ENCODE measurements at places on chromosomes 3 and 15.

GRCh38 chr3:172726380-172726779, 15.5 kb upstream of the NCEH1 start:
- DNase-seq = no peak

GRCh38 chr3:4198491-4198890, 104.7 kb upstream of the SETMAR start:
- DNase-seq = no peak

- DNase-seq = no peak
Measured at GRCh38 chr3:30847592-30847991, 46.9 kb downstream of the GADL1 start.

DNA sequence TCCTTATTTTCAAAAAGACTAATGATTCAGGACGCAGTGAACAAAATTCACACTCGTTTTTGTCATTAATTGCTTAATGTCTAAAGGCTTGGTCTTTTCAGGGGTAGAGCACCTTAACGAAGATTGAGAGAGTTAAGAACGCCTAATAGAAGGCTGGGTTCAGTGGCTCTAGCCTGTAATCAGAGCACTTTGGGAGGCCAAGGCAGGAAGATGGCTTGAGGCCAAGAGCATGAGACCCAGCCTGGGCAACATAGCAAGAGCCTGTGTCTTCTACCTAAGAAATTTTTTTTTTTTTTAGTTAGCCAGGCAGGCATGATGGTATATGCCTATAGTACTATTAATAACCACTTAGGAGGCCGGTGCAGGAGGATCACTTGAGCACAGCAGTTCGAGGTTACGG, 7.5 kb downstream of the PIK3CB start:
- DNase-seq = no peak

DNA sequence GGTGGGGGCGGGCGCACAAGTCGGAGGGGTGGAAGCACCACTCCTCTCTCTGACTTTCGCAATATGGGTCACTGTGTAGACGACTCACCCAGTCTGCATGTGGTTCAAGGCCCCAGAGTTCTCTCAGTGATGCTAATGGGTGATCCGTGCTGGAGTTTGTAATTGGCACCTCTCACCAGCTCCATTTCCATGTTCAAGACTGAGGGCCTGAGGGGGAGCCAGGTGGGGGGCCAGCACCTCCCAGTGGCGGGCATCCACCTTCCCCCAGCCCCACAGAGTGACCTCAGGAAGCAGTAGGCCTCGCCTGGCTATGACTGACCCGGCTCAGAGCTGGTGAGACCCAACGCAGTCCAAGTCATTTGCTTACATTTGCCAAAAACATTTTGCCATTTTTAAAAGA, 230.0 kb upstream of the ST8SIA2 start:
- DNase-seq = no peak

DNA sequence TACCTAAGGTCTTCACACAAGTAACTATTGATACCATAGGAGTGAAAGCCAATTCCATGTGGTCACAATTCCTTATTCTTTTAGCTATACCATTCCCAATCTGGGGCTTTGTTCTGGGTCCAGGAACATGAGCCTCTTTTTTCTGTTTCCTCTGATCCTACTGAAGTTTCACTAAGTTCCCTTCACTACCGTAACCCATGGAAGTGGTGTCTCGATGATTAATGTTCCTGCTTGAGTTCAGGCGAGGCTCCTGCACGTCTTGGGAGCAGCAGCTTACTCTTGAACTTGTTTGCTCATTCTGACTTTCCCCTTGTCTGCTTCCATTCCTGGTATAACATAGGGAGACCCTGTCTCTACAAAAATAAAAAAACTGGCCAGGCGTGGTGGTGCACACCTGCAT, 23.6 kb downstream of the ZNF592 start:
- DNase-seq = no peak

DNA sequence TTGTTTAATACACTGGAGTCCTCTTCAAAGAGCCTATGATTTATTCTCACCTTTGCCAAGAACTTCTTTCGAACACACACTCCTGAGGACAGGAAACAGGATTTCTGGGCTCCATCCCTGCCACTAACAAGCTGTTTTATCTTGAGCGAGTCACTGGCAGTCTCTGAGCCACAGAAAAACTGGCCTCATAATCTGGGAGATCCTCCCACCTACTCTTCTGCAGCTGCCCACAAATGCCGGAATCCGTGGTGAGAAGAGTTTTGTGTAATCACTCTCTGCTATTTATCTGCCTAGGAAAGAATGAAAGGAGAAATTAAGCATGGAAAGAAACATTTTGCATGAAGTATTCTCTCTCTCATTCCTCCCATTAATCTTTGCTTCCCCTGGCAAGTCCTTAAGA, 172.0 kb upstream of the TRIM42 start:
- no peak for DNase-seq

DNA sequence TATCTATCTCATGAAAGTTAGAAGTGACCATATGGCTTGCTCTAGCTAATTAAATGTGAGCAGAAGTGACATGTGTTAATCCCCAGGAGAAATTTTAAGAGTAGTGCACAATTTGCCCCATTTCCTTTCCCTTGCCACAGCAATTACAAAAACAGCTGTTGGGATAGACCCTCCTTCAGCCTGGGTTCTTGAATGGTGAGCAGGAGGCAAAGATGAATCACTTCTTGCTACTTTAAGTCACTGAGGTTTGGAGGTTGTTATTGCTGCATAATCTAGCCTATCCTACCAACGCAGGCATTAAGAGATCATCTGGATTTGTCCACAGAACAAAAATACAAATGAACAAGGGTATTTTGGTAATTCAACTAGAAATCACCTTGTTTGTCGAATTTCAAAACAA, 51.7 kb upstream of the CAPN7 start:
- DNase-seq = no peak

DNA sequence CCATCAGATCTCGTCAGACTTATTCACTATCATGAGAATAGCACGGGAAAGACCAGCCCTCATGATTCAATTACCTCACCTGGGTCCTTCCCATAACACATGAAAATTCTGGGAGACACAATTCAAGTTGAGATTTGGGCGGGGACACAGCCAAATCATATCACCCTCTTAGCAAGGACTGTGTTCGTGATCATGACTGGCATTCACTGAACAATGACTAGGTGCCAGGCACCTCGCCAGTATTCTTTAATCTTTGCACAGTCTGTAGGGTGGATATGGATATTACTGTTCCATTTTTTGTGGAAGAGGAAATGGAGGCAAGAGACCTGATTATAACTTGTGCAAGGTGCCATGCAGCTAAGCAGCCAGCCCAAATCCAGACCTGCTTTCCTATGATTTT, 77.5 kb downstream of the IGF1R start:
- no peak for DNase-seq

- DNase-seq = no peak
Measured at GRCh38 chr3:42846685-42847522, 28.8 kb downstream of the CYP8B1 start.

DNA sequence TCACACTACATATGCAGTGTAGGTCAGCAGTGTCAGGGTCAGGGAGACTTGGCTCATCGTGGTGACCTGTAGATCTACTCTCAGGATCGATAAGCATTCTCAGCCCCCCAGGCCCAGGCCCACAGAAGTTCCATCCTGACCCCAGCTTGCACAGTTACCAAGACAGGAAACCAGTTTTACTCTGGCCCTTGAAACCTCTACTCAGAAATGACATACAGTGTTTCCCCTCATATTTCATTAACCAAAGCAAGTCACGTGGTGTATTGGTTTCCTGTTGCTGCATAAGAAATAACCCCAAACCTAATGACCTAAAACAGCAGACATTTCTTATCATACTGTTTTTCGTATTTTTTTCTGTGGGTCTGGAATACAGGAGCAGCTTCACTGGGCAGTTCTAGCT, 242.2 kb downstream of the SLCO3A1 start:
- no peak for DNase-seq

DNA sequence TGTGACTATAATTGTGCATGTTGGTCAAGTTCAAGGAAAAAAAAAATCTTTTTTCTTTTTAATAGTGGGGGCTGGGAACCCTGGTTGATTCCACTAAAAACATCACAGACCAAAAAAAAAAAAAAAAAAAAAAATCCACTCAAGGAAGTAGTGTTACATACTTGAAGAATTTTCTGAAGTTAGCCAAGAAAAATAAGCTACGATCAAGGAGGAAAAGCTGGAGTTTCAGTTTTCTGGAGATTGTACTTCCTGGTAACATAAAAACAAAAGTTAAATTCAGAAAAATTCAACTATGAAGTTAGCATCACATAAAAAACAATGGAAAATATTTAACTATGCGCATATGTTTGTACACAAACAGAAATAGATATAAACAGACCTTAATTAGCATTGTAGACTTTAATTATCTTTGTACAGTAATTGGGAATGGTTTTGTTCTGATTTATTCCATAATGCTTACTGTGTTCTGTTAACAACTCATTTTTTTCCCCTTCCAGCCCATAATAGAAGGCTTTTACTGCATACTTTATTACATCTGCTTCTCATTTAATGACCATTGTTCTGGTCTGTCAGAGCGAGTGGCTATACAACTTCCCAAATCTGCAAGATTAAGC, 194.3 kb downstream of the RORA start:
- no peak for DNase-seq

- DNase-seq = no peak
Measured at GRCh38 chr3:141012571-141012970, 38.6 kb upstream of the SPSB4 start.

- DNase-seq = no peak
Measured at GRCh38 chr3:151393941-151394340, 9.4 kb upstream of the P2RY12 start.

DNA sequence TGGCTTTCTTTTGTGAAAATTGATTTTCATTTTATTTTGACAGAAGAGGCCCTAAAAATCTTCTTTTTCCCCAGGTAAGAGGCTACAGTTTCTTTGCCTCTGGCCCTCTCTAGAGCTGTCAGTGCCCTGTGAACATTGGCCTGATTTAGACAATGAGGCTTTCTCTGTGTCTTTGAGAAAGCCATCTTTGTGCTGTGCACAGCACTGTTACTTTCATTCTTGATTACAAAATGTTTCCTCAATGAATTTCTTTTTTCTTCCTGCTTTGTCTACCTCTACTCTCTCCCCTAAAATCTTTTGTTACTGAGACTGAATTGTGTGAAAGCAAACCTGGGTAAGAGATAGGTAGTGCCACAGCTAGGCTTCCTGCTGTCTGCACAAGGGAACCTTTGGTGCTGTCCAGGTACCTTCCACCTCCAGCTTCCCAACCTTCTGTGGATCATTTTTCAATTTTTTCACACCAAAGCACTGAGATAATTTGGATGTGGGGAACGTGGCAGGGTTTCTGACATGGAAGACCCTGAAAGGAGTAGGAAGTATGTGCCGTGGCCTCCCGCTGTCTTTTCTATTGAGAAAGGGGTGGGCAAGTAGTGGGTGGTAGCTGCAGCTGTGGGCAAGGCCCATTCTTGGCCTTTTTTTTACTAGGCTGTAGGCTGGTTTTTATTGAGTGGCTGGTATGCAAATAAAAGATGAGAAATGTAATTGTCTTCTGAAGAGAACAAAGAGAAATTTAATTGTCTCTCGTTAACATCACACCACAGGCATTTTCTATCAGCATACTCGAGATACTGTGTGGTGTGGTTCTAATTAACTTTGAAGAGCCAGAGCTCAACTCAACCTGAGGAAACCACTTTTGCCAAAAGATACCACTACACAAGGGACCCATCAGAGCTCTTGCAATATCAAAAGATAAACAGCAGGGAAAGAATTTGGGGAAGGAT, 21.0 kb downstream of the RAB8B start:
- DNase-seq = no peak

DNA sequence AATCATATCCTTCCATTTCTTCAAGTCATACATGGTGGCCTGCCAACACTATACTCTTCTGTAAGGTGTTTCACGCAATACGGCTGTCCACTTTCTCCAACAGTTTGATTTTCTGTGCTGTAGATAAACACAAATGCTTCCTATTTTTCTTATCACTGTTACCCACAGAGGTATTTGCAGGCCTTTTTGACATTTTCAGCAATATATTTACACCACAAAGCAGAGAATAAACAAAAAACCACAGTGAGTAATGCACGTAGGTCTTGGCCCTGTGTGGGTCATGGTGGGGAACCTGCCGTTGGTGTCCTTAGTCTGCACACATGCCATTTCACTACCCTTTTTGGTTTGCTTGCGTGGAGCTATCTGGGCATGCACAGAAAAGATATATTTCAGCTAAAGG, 59.5 kb downstream of the LRRC28 start:
- DNase-seq = no peak

- no peak for DNase-seq
Measured at GRCh38 chr3:73490453-73491286, 134.1 kb downstream of the PDZRN3 start.

- DNase-seq = no peak
Measured at GRCh38 chr3:101142160-101142559, 148.9 kb upstream of the ABI3BP start.

DNA sequence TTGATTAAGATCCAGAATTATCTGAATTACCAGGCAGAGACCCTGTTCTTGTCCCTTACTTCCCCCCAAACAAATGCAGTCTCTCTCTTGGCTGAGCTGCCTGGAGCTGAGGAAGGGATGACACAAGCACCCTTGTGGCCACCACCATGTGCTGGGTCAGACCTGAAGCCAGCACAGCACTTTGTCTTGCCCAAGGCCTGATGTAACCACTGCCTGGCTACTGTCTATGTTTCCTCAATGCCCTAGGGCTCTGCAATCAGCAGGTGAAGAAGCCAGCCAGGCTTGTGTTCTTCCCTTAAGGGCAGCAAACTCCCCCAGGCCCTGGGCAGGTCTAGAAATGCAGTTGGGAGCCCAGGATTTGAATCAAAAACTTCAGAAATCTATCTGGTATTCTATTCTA, 15.8 kb upstream of the CASR start:
- no peak for DNase-seq

DNA sequence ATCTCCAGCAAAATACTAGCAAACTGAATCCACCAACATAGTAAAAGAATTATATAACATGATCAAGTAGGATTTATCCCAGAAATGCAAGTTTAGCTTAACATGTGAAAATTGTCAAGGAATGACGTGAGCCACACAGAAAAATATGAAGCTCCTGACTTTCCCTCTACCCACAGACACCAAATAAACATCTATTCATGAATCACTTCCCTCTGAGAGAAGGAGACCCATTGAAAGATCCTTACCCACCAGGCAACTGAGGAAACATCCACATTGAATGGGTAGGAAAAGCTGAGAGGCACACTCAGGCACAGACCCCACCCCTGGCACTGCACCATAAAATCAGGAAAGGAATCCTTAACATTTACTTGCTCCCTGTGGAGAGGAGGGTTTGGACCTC, 102.2 kb upstream of the MANF start:
- no peak for DNase-seq

DNA sequence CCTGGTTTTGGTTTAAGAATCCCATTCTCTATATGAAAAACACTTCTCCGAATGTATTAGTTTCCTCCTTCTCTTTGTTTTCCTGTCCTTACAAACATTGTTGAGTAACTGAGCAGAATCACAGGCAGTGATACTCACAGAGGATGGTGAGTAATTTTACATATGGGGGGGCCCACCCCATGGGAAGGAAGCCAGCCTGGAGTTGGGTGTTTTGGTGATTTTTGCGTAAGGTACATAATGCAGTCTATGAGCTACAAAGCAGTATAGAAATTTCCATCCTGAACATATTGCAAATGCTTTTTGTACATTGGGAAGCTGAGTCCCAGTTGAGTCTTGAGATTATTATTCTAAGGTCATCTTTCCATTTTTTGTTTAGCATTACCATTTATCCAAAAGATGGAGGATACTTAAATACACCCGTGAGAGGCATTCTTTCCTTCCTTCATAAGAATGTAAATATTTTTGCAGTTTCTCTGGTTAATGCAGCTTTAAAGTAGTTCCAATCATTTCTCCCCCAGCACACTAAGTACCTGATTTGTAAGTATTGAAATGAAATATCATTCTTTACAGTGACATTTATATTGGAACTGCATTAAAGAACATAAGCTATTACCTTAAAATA, 476.8 kb downstream of the AGBL1 start:
- DNase-seq = no peak

- no peak for DNase-seq
Measured at GRCh38 chr3:72137865-72138861, 353.2 kb upstream of the PROK2 start.
